AG04450 (cell line): ENCODE measurements at places on chromosomes 7 and 10.

DNA sequence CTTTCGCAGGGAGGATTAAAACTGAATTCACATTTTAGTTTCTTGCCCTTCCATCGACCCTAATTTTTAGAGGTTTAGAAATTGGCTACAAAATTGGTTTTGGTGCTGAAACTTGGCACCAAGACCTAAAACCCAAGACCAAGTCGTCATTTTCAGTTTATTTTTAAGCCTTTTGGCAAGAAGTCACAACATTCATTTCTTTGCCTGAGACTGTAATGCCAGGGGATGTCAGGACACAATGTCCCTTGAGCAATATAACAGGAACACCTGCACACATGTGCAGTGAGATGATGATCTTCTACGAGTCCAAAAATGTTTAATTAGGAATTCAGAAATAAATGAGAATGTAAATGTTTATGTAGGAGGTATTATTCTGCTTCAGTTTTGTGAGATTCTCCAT, 335.4 kb upstream of the ANKRD30A start:
- DNase-seq: no peak

DNA sequence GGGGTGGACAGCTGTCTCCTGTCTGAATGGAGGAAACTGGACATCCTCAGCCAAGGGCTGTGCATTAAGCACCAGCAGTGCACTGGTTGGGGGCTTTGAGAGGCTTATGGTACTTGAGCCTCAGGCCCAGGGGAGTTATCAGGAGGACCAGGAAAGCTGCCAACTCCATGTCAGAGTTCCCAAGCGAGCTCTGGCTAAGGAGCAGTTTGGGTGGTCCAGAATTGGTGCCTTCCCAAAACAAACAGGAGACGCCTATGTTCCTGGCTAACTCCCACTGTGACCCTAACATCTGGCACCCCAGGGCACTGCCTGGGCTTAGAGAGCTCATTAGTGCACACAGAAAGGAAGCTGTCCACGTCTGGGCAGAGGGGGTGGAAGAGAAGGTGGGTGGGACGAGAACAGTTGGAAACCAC, 408.6 kb upstream of the NPVF start:
- no peak for DNase-seq

DNA sequence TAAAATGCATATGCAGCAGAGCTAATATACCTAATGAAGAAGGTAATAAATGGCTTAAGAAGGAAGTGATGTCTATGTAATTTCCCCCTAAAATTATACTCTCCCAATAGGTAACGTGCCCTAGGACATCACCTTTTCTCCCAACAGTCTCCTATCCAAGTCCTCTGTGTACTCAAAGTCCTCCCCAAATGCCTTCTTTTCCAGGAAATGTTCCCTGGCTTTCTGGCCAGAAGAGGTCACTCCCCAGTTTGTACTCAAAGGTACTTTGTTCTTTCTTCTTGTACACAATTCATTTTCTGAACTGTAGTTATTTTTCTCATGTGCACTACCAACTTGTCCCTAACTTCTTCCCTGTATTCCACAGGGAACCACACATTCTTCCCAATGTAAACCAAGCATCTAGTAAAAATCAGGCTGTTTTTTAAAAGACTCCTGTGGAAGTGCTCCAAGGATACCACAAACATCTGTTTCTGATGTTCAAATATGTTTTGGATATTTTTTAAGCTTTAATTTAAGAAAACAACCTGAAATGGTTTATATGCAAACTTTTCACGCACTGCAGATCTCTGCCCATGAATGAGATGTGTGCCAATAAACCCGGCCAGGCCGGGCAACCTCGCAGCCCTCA, 262.3 kb upstream of the KLF14 start:
- DNase-seq: no peak

- DNase-seq: no peak
Measured at GRCh38 chr7:78111386-78111785, 312.8 kb downstream of the PHTF2 start.

- DNase-seq: no peak
Measured at GRCh38 chr7:134703782-134704181, 57.1 kb downstream of the BPGM start.

DNA sequence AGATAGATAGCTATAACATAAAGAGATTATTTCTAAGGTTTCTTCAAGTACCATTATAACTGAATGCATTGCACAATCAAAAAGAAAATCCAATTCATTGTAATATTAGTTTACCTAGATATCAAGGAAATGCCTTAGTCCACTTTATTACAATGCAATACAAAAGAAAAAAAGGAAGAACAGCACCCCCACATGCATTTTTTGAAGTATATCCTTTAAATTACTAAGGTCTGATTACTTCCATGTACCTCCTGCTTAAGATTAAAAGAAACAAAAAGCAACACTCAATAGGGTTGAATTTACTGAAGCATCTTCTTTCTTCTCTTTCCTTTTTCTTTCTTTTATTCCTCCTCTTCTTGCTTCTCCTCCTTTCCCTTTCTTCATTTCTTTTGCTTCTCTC, 973.8 kb upstream of the LRRTM3 start:
- DNase-seq: no peak

- no peak for DNase-seq
Measured at GRCh38 chr10:125711110-125711750, 8.3 kb upstream of the EDRF1 start.

- DNase-seq: no peak
Measured at GRCh38 chr7:151552352-151553028, 32.8 kb upstream of the RHEB start.

GRCh38 chr7:139525239-139525638, 1.8 kb downstream of the CLEC2L start:
- no peak for DNase-seq

- DNase-seq: no peak
Measured at GRCh38 chr10:78973901-78974616, 94.7 kb upstream of the ZMIZ1 start.

DNA sequence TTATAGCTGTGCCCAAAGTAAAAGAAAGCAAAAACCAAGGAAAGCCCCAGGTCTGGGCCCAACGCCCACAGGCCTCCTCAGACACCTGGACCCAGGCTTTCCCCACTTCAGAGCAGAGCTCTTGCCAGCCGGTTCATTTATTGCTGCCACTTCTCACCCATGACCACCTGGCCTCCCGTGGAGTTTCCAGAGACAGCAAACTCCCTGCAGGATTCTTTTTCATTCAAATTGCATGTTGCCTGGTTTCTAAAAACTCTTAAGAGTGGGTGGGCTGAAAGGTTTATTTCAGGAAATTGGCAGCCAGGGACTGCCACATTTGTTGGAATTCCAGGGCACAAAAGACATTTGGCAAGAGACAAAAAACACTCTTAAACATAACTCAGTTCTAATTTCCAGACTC, 4.7 kb downstream of the VOPP1 start:
- DNase-seq: no peak

- no peak for DNase-seq
Measured at GRCh38 chr7:117123311-117123926, 170.1 kb downstream of the ST7 start.

DNA sequence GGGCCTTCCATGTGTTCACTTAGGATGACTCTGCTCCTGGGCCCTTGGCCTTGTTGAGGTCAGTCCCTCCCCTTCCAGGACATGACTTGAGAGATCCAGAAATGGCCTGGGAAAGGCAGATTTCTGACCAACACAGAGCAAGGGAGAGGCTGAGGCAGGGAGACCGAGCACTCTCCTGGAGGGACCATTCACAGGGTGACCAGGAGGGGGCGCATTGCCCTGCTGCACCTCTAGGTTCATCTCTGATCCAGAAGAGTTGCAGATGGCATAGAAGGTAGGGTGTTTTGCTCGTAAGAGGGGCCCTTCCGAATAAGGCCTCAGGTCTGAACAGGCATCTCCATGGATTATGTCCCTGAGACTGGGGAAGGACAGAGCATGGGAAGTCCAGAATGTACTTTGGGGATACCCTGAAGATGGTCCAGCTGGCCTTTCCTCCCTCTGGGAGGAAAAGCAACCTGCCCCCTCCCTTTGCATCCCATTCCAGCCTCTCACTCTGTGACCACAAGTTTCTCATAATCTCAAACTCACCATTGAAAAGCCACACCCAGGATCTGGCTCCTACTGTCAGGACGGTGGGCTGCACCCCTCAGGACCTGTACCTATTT, 6.6 kb downstream of the DMBT1 start:
- no peak for DNase-seq

DNA sequence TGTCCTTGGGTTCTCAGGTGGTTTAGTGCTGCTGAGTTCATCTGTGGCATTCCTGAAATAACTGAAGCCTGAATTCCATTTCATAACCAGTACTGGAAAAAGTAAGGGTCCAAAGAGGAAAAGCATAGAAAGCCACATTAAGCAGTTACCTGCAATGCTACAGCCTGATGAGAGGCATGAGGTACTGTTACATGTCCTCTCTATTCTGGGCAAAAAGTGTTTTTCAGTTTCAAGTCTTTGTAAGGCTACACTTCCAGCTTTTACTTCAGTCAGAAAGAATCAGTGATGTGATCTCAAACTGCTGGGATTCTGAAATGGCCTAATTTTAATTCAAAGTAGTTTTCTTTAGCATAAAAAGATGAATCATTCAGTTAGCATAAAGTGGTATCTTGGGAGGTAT, 369.5 kb downstream of the PHF14 start:
- DNase-seq: no peak

- no peak for DNase-seq
Measured at GRCh38 chr7:17671956-17672355, 268.3 kb downstream of the SNX13 start.

GRCh38 chr10:83943049-83943448, 196.3 kb upstream of the GHITM start:
- no peak for DNase-seq

DNA sequence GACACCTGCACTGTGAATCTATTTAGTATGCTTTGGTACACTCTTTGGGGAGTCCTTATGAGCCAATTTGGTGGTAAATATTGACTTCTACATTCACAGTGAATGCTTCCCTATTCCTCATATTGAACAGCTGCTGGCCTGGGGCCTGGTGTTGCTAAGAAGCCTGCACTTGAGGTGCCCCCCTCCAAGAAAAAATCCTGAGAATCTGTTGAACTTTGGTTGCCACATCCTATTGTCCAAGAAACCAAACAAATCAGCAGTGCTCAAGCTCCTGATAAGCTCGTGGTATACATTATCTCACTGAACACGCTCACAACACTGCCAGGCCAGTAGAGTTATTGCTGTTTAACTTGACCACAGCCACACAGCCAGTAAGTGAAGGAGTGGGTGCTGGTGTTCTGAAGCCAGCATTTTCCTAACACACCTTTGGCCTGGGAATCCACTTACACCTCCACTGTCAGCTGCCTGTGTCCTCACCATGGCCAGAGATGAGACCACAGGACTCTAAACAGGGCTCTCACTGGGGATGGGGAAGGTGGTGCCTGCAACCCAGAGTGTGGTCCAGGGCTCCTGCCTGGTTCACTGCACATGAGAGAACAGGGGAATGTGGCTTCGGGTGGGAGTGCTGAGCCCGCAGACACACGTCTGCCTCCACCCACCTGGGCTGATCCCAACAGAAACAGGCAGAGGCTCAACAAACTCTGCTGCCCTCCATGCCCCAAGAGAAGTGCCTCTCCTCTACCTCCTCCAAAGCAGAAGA, 6.7 kb downstream of the DDC start:
- no peak for DNase-seq

GRCh38 chr10:72337039-72337629, 17.6 kb downstream of the DNAJB12 start:
- no peak for DNase-seq

- DNase-seq: peak; percentile 44
Measured at GRCh38 chr7:140060788-140061606, 1.8 kb downstream of the PARP12 start.

- no peak for DNase-seq
Measured at GRCh38 chr10:95247881-95248583, 42.8 kb downstream of the PDLIM1 start.

DNA sequence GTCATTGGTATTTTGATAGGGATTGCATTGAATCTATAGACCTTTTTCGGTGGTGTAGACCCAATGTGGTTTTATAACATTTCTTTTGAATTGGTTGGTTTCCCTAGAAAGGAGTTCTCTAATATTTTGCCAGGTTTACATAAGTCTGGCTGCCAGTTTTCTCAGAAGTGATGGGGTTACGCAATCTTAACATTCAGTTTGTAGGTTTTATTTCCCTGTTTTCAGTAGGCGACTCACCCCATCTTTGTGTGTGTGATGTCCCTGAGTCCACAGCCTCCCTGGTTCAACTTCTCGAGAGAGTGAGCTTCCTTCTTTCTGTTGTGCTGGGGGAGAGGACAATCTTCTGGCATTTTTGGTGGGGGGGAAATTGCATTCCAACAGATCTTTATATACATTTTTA, 9.6 kb upstream of the KIF5B start:
- no peak for DNase-seq

- no peak for DNase-seq
Measured at GRCh38 chr7:139603896-139604295, 80.4 kb downstream of the CLEC2L start.

DNA sequence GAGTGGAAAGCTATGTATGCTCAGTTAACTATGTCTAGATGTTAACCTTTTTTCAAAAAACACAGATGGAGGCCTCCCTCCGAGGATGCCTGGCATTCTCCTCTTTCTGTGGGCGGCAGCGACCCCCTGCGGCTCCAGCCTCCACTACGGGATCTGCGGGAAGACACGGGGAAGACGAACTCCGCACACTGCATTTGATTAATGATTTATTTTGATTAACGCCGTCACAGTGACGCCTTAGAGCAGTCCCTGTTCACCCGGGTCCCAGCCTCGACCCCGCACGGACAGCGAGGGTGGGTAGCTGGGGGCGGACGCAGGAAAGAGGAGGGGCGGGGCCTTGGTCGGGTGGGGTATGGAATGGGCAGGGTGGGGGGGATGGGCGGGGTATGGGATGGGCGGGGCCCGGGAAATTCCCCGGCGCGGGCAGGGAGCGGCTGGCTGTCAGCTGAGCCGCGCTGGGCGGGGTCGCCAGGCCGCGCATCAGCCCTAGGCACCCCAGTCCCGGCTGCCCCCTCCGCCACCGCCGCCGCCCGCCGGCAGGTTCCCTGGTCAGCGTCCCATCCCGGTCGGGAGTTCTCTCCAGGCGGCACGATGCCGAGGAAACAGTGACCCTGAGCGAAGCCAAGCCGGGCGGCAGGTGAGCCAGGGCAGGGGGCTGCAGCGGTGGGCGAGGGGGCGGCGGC, at the start of gene OPTN:
Gene OPTN, plus strand, starts transcription at position 498 of the 683 bp plus-strand sequence. CDS start 8,960 bp downstream, outside the sequence.
- peak; percentile 59 for DNase-seq

DNA sequence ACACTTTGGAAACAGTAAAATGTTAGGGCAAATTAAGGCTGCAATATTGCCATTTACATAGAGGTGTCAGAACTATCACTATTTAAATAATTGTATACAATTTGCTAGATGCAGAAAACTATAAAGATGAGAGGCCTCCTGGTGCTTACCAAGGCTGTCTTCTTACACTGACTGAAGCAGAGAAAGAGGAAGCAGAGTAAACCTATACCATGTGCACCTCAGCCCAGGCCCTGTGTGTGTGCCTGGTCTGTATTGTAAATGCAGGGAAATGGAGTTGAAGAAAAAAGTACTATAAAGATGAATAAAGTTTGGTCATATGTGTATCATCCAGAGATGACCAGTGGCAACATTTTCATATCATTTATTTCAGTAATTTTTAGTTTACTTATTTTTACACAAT, 29.2 kb downstream of the ELMO1 start:
- DNase-seq: no peak

- no peak for DNase-seq
Measured at GRCh38 chr10:82194419-82194818, 319.4 kb downstream of the NRG3 start.

- DNase-seq: no peak
Measured at GRCh38 chr7:100126239-100126930, 382 bp upstream of the MBLAC1 start.

- DNase-seq: no peak
Measured at GRCh38 chr7:130925136-130925794, 191.3 kb upstream of the KLF14 start.

- no peak for DNase-seq
Measured at GRCh38 chr7:16062269-16062668, 359.1 kb downstream of the CRPPA start.

- no peak for DNase-seq
Measured at GRCh38 chr10:1498746-1499358, 238.5 kb downstream of the ADARB2 start.
